Smooth muscle cell of trachea (primary cell): ENCODE measurements at places on chromosomes 2 and 18. TPM values are rescaled to one million over a fixed set of nuclear protein-coding genes. Genes with fewer than 3 reads are reported as not detected.

Gene RAB3GAP1
- 89.2 and 101 TPM in 2 replicates for total RNA-seq

Gene TRIM54
- total RNA-seq = under 0.01 TPM in 1 of 2 replicates, not detected in the other

Gene TYMS
- 17.2 and 57.2 TPM in 2 replicates for total RNA-seq

Gene OTOF
- total RNA-seq = not detected in 2 replicates

Gene LDLRAD4
- under 0.01 and 0.17 TPM in 2 replicates for total RNA-seq

Gene AFG3L2
- total RNA-seq = 41.4 and 47.6 TPM in 2 replicates

Gene ASTL
- 0.17 TPM in 1 of 2 replicates, not detected in the other for total RNA-seq

Gene ESPNL
- total RNA-seq = 2.3 and 9.8 TPM in 2 replicates

Gene KIF3C
- total RNA-seq = 11.3 and 13.6 TPM in 2 replicates

Gene LRPPRC
- total RNA-seq = 55.2 and 74.2 TPM in 2 replicates

Gene ADRA2B
- not detected in 2 replicates for total RNA-seq

Gene UBE2F
- 59.3 and 60.4 TPM in 2 replicates for total RNA-seq

Gene IL18RAP
- not detected in 2 replicates for total RNA-seq

Gene NFU1
- total RNA-seq = 30.8 and 66.6 TPM in 2 replicates

Gene RFTN2
- total RNA-seq = 3.6 and 4.0 TPM in 2 replicates

Gene PDE11A
- not detected in 2 replicates for total RNA-seq

Gene IL1RL2
- total RNA-seq = 0.73 and 2.3 TPM in 2 replicates
